ENCODE measurements at places on chromosomes 4 and X.

- no peak for DNase-seq
Measured at GRCh38 chrX:112687189-112687691, 7.5 kb upstream of the LHFPL1 start.

DNA sequence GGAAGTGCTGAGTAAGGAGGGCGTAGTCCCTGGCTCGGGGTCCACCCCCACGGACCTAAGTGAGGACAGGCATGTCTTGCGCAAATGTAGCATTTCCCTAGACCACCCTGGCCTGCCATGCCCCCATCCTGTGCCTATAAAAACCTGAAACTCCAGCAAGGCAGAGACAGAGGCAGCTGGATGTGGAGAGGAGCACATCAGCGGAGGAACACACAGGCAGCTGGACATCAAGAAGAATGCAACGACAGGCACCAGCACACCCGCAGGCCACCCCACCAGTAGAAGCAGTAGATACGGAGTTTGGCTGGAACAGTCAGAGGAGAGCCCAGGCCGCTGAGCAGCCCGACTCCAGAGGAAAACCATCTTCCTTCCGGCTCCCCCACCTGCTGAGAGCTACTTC lies 345.9 kb downstream of the FSTL5 start:
- no peak for DNase-seq

GRCh38 chrX:12162420-12162819 lies 24.1 kb downstream of the FRMPD4 start:
- no peak for DNase-seq

DNA sequence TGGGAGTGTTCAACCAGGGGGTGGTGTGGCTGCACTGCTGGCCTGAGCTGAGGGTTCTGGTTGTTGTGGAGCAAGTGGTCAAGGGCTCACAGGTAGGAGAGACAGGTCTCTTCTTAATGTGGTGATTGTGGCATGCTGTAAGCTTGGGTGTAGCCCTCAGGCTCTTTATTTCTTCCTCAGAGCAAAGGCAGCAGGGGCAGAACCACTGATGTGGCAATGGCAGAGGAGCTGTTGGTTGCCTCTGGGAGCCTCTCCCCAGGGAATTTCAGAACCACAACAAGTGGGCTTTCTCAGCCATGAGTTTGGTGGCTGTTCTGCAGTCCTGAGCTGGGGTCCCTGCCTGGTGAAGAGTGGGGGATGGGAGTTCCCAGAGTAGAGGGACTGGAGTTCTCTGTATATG lies 1017.2 kb downstream of the SH3BGRL start:
- DNase-seq = no peak

GRCh38 chr4:95232358-95233156 lies 316.2 kb downstream of the UNC5C start:
- DNase-seq = no peak

DNA sequence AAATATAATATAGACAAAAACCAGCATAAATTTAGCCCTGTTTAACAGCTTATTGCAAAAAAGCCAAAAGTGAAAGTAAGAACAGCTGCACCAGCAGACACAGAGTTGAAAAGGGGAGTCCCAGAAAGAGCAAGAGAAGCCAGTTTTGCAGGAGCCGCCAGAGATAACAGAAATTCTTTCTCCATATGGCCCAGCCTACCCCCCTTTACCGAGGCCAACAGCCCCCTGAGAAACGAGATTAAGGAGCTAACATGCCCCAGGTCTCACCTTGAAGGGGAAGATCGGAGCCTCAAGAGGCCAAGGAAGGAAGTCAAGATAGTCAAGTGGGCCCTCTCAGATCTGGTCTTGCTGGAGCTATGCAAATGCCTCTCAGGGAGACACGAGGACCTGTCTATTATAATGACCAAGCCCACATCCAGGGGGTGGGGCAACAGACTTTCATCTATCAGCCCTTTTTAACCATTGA lies 4.8 kb downstream of the ACOX3 start:
- no peak for DNase-seq

- DNase-seq = no peak
Measured at GRCh38 chrX:48965959-48966358, 5.7 kb downstream of the KCND1 start.

DNA sequence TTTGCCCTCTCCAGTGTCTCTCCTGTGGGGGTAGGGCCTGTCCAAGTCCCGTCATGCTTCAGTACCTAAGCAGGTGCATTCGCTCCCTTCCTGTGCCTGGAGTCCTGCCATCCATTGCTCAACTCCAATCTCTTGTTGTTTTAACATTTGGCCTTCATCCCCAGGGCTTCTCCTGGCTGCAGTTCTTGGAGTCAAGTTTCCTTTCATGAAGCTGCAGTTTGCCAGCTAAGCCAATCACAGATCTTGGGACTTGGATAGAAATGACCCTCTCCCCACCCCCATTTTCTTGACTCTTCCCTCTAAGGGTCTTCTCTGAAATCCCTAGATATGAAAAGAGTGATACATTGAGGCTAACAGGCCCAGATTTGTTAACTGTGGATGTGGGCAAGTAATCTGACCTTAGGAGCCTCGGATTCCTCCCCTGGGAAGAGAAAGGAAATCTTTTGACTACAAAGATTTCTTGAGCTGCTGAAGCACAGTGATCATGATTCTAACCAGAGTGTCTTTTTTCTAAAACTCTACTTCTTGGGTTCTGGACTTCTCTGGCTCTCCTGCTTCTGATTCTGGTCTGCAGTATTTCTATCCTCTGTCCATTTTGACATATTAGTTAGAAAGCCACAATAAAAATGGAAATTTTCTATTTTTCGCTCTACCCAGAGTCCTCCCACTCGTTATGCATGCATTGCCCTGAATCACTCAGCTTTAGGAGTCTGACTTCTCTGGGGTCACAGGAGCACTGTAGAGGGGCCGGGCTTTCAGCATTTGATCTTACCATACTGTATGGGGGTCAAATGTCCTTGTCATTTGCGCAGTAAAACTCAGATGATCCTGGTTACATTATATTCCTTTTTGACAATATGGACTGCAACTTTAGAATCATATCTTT lies 61.0 kb downstream of the CHRNA9 start:
- DNase-seq = peak; percentile 80

- DNase-seq = no peak
Measured at GRCh38 chrX:150935467-150935866, 37.0 kb upstream of the CD99L2 start.

GRCh38 chr4:172411149-172411548 lies 597.9 kb downstream of the GALNTL6 start:
- no peak for DNase-seq

DNA sequence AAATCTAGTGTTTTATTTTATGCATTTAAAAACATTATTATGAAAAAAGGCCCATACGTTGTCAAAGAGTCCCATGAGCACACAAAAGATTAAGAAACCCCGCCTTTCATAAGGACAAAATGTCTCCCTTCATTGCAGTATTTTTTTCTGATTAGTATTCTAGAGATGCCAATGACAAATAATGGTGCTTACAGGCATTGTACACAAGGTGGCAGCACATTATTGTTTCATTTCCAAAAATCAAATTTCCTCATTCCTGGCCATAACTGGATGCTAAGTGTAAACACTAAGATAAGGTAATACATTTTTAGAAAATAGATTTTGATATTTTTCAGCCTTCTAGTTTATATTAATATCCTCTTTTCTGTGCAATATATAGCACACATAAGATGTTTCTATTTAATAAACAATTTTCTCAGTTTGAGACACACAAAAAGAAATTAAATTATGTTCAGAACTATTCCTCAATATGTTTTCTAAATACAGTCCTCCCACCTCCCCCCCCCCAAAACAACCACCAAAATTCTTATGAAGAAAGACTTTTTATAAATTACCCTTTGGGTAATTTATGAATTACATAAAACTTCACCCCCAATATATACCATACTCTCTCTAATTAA lies 47.7 kb downstream of the TIGD2 start:
- no peak for DNase-seq

- DNase-seq = no peak
Measured at GRCh38 chr4:26083987-26084386, 170.0 kb downstream of the SMIM20 start.

DNA sequence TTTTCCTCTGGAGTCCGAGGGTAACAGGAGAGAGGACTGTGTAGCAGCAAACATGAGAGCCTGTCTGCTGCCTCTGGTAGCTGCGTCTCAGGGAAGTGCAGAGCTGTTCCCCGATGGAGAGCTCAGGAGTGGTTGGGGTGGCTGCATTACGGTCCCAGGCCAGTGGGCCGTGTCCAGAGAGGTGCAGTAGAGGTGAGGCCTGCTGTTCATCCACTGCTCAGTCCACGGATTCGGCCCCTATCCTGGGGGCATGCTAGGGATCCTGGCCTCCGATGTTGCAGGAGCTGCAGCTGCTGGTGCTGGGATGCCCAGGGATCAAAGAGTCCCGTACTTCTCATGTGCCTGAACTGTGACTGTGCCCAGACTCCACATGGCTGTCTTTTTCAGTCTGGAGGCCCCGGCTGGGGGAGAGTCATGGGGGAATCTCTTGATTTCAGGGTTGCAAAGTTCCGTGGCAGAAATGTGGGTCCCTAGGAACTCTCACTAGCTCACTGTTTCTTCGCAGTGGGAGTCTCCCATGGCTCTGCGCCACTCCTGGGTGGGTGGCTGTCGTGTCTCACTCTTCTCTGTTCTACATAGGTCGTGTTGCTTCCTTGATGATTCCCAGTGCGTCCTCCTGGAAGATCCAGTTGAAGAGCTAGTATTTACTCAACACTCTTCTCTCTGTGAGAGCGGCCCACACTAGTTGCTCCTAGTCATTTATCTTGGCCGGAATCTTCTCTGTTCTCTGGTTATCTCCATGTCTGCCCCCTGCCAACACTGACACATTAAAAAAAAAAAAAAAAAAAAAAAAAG lies 109.5 kb upstream of the CENPE start:
- DNase-seq = no peak

GRCh38 chrX:45801554-45801953 lies 600.9 kb upstream of the DIPK2B start:
- no peak for DNase-seq

DNA sequence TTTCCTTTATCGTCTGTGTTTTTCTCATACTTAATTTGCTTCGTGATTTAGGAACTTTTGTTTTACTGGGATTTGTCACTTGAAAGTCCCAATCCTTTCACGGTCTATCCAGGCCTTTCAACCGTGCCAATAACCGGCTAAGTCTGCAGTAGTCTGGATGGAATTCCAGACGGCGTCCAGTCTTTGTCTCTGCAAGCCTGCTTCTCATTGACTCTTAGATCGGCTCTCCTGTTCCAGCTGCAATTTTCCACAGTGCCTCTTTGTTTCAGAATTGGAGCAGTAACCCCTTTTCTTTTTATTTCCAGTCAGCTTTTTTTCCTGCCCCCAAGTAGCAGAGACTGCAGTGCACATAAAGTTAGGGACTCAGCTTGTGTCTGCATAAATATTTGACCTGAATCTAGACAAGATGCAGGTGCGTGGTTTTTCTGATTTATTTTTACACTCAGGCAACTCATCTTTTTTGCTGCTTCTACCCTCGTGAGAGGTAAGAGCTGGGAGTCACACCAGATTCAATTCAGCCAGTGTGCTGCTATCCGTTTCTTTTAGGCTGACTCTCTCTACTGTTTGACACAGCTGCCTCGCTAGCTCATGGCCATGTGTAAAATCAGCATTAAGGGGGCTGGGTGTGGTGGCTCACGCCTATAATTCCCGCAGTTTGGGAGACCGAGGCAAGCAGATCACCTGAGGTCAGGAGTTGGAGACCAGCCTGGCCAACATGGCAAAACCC lies 37.4 kb upstream of the DHRSX start:
- no peak for DNase-seq

GRCh38 chrX:81174286-81174685 lies 27.4 kb downstream of the HMGN5 start:
- no peak for DNase-seq

DNA sequence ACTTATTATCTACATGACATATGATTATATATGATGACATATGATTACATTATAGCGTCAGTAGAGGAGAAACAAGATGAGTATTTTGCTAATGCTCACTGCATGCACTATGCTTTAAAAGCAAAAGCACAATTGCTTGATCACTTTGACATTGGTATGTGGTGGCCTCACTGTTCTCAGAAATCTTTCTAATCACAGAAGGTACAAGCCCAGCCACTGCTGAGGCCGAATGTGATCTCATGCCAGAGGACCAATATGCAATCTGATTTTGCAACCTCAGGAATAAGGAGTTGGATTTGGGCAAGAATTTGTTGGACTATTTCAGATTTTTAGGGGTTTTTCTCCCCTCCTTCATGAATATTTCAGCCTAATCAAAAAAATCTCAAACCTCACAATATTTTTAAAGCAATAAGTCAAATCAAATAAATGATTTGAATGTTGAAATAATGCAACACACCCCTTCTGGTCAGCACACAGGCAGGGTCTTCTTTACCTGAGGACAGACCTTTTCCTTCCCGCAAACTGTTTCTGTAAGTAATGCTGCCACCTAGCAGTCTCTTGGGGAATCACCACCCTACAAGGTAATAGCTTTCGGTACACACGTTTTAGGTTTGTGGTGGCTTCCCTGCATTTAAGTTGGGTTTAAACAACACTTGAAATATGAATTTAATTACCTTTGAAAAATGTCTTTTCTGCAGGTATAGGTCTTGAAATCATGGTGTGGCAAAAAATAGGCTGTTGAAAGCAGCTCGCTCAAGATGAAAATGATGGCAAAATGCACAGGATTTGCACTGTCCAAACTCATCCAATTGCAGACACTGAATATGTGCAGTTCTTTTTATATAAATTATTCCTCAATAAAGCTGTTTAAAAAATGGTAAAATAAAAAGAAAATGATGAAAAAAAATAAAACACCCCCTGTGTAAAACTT lies 4.8 kb upstream of the CXCL13 start:
- peak; percentile 47 for DNase-seq

- DNase-seq = no peak
Measured at GRCh38 chr4:86092684-86093083, 267.2 kb downstream of the MAPK10 start.

- DNase-seq = no peak
Measured at GRCh38 chr4:164997941-164998340, 20.5 kb upstream of the TRIM61 start.

GRCh38 chr4:153060196-153060595 lies 124.1 kb downstream of the FHDC1 start:
- no peak for DNase-seq

DNA sequence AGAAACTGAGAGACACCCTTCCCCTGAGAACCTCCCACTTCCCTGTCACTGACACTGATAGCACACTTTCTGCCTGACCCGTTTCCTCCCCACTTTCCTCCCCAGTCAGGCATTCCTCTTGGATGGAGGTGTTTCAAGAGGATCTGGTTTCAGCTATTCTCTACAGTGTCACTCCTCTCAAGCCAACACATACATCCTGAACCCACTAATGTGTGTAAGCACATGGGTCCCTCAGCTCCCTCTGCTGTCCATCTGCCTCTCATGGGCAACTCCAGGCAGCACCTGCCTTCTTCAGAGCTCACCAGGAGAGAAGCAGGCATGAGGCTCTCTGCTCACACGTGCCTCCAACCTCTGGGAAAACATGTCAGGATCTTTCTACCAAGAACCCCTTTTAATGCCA lies 207.6 kb downstream of the NAF1 start:
- DNase-seq = no peak

- DNase-seq = no peak
Measured at GRCh38 chr4:94642561-94642866, 115.2 kb upstream of the BMPR1B start.

- DNase-seq = no peak
Measured at GRCh38 chr4:171919314-171919713, 106.1 kb downstream of the GALNTL6 start.
